ENCODE measurements at places on chromosomes 13 and 19.
A peak's percentile ranks its signal among the peaks of the same experiment; 100 is the strongest.

GRCh38 chr19:12611361-12611699 lies 610 bp downstream of the ZNF791 start:
- H3K4me1 ChIP-seq = peaks cover 34% of the 10 kb centered on the region
- DNase-seq = peak; percentile 38
- peak overlapping the region; percentile 100 for H3K4me3 ChIP-seq
- no peaks in the 10 kb centered on the region for H3K27me3 ChIP-seq

GRCh38 chr13:112871742-112872141 lies 97.3 kb upstream of the MCF2L start:
- no peaks in the 10 kb centered on the region for H3K27me3 ChIP-seq
- H3K4me1 ChIP-seq = peaks cover 8% of the 10 kb centered on the region
- H3K4me3 ChIP-seq = no peak overlapping the region
- no peak for DNase-seq
- H3K27ac ChIP-seq = no peak overlapping the region

DNA sequence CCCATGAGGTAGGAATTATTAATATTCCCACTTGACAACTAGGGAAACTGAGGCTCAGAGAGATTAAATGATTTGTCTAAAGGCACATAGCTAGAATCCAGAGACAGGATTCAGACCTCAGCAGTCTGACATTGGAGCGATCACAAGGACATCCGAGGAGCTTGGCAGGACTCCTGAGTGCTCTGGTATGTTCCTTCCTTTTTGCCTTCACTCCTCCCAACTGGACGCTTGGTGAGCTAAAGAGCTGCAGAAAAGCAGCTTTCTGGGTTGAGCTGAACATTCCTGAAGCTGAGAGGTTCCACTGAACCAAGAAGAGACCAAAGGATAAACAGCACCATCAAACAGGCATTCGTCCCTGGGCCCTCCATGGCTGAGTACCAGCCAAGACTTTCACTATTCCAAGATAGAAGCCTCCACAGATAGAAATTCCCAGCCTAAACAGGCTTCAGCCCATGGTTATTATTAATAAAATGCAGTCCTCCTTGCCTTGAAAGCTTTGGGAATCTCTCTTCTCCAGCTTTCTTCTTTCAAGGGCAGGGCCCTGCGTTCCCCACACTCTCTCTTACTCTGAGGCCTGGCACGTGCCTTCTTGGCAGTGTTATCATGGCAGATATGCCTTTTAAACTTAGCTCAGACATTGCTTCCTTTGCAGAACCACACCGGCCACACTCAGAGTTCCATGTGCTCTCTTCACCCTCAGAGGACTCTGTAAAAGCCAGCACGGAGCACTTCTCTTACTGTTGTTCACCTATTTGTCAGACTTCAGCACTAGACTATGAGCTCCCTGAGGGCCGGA lies 97.1 kb downstream of the CYSLTR2 start:
- no peaks in the 10 kb centered on the region for H3K36me3 ChIP-seq
- peaks cover 21% of the 10 kb centered on the region for H3K4me1 ChIP-seq
- DNase-seq = no peak

DNA sequence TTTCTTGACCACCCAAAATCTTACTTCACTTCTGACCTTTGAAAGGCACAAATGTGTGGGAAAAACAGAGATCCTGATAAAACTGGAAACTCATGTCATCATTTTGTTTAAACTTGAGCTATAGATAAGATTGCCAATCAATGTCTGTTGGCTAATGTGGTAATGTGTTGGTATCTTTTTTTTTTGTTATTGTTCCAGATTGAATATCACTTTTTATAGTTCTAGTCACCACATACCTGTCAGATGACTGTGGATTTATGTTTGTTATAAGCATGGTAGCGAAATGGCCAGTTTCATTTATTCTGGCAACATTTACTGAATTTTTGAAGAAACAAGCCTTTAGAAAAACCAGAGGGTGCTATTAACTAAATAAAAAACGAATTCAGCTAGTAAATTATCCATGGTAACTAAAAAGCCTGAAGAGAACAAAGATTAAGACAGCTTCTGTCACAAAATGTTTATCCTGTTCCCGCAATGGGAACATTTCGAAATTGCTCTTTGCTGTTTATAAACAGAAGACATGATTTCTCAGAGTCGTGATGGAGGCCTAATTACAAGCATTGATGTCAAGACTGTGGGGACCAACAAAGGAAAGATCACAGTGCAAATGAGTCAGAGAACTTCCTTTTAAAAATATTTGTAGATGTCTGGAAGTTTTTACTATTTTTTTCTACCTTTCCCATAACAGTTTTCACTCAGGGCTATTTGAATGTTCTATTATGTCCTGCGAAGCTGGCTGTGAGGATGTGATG lies 82.9 kb upstream of the POSTN start:
- H3K4me3 ChIP-seq = peak overlapping the region; percentile 43
- no peaks in the 10 kb centered on the region for H3K27me3 ChIP-seq
- no peaks in the 10 kb centered on the region for H3K36me3 ChIP-seq
- peak overlapping the region; percentile 62 for H3K27ac ChIP-seq
- DNase-seq = no peak

DNA sequence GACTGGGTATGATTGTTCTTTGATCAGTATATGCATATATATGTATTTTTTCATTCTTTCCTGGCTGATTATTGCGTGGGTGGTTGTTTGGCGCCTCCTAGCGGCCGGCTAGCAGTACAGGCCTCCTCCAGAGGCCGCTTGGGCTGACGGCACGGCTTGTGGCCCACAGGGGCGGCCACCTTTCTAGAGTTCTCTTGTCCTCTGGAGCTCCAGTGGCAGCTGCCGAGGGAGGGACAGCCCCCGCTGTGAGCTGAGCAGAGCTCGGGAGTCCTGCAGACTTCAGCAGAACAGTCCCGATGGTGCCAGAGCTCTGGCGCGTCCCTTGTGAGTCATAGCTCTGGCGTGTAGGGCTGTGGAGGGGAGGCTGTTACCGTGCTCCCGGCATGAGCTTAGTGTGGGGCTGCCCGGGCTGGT lies 22.5 kb upstream of the ZNF429 start:
- no peaks in the 10 kb centered on the region for H3K27me3 ChIP-seq
- peak overlapping the region; percentile 78 for H3K27ac ChIP-seq
- no peaks in the 10 kb centered on the region for H3K4me1 ChIP-seq
- peak overlapping the region; percentile 63 for H3K4me3 ChIP-seq
- no peaks in the 10 kb centered on the region for H3K36me3 ChIP-seq

- H3K4me1 ChIP-seq = peaks cover 9% of the 10 kb centered on the region
- H3K36me3 ChIP-seq = no peaks in the 10 kb centered on the region
- H3K4me3 ChIP-seq = peak overlapping the region; percentile 77
- no peak for DNase-seq
- no peaks in the 10 kb centered on the region for H3K27me3 ChIP-seq
- no peak overlapping the region for H3K27ac ChIP-seq
These were observed 3.0 kb downstream of the DZIP1 start for GRCh38 chr13:95641291-95642027.

DNA sequence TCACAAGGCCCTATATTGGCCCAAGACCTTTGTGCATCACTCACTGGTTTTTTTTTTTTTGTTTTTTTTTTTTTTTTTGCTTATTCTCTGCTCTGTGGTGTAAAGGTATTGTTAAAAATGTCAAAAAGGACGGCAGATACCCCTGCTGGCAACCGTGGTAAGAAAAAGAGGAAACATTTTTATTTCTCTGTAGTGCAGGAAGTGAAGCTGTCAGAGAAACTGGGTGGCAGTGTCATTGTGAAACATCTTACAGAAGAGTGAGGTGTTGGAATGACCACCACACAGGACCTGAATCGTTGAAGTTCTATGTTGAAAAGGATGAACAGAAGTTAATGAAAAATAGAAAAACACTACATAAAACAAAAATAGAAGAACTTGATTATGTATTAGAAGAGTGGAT lies 346.4 kb downstream of the FGF9 start:
- no peaks in the 10 kb centered on the region for H3K27me3 ChIP-seq
- no peaks in the 10 kb centered on the region for H3K36me3 ChIP-seq
- H3K27ac ChIP-seq = no peak overlapping the region
- H3K4me3 ChIP-seq = no peak overlapping the region
- no peak for DNase-seq

DNA sequence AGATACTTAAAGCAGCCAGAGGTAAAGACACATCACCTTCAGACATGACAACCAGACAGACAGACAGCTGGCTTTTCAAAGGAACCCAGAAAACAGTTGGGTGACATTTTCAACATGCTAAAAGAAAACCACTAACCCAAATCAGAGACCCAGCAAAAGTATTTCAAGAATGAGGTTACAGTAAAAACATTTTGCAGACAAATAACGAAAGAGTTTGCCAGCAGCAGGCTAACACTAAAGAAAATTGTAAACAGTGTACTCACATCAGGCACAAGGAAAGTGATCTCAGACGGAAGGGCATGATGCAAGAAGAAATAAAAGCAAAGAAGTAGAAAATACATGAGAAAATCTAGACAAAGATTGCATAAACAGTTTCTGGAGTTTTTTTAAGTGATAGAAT lies 46.4 kb downstream of the AP1M1 start:
- no peak overlapping the region for H3K27ac ChIP-seq
- no peaks in the 10 kb centered on the region for H3K27me3 ChIP-seq
- H3K4me1 ChIP-seq = peaks cover 6% of the 10 kb centered on the region
- H3K36me3 ChIP-seq = no peaks in the 10 kb centered on the region
- no peak overlapping the region for H3K4me3 ChIP-seq

DNA sequence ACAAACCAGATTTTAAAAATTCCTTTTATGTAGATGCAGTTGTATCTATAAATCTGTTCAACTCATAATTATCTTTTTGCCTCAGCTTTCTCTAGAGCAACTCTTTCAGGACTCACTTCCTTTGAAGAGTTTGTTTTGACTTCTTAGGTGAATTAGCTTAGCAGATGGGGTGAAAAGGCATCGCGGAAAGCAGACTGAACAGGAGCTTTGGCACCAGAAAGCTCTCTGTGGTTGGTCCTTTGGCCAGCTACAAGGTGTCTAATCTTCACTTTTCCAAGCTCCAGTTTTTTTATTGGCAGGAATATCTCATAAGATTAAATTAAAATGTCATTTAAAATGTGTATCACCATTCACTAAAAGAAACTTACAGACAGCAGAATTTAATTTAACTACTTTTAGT lies 60.6 kb upstream of the KLF12 start:
- no peak for DNase-seq
- no peak overlapping the region for H3K4me3 ChIP-seq
- no peak overlapping the region for H3K27ac ChIP-seq

DNA sequence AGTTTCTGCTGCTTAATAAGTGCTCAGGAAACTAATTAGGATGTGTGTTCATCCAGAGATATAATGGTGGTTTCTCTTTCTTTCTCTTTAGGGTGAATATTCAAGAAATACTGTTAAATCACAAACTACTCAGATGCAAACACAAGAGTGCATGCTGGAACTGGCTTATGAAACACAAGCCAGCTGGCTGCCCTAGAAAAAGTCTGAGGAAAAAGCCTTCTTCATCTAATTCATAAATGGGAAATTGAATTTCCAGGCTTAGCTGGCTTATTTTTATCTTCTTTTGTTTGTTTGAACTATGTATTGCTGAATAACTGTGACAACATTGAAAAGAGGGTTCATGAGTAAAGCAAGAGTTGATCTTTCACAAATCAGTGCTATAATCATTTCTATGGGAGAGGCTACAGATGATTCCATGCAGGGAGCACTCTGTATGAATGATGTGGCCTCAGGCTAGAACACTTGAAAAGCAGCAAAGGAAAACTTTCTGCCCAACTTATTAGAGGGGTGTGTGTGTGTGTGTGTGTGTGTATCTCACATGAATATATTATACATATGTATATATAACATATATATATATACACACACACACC lies 69.8 kb upstream of the SCEL start:
- no peaks in the 10 kb centered on the region for H3K27me3 ChIP-seq
- no peaks in the 10 kb centered on the region for H3K4me1 ChIP-seq
- no peak overlapping the region for H3K27ac ChIP-seq
- no peak for DNase-seq
- no peak overlapping the region for H3K4me3 ChIP-seq
- no peaks in the 10 kb centered on the region for H3K36me3 ChIP-seq

- no peaks in the 10 kb centered on the region for H3K27me3 ChIP-seq
- H3K4me3 ChIP-seq = no peak overlapping the region
- no peak overlapping the region for H3K27ac ChIP-seq
- no peaks in the 10 kb centered on the region for H3K36me3 ChIP-seq
- no peak for DNase-seq
- H3K4me1 ChIP-seq = no peaks in the 10 kb centered on the region
These were observed 867.7 kb downstream of the PCDH9 start for GRCh38 chr13:66362485-66362884.

DNA sequence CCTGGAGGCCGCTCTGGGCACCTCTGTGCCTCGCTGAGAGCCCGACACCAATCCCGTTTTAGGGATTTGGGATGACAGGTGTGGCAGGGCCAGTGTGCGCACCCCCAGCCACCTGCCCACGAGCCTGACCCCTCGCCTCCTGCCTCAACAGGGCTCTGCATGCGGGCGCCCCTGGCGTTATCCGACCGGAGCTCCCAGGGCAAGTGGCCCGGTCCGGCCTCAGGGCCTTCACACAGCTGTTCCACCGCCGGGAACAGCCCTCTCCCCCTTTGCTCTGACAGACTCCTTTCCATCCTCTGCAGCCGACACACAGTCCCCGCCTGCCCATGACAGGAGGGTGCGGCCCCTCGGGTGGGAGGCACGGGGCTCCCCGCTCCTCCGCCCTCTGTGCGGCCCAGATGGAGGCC lies 7.1 kb upstream of the WDR18 start:
- no peaks in the 10 kb centered on the region for H3K27me3 ChIP-seq
- no peaks in the 10 kb centered on the region for H3K36me3 ChIP-seq
- no peak for DNase-seq
- no peak overlapping the region for H3K4me3 ChIP-seq

GRCh38 chr13:66128201-66128600 lies 1101.9 kb downstream of the PCDH9 start:
- no peak for DNase-seq
- no peak overlapping the region for H3K27ac ChIP-seq
- no peaks in the 10 kb centered on the region for H3K27me3 ChIP-seq
- no peaks in the 10 kb centered on the region for H3K36me3 ChIP-seq
- H3K4me3 ChIP-seq = no peak overlapping the region

DNA sequence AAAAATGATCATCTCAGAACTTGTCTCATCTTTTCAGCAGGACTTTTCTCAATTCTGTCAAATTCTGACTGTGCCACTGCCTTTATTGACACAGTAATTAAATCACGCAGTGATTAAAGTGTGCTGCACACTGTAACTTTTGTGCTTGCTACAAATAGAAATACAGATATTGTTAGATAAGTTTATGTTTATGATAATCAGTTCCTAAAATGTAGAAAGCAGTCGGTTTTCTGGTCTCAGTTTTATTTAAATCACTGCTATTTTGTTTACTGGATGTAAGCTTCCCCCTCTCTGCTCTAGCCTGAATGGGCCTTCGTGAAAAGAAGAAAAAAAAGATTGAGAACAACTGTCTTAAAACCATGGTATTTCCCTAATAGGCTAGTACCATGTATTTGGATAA lies 258.8 kb upstream of the STARD13 start:
- no peaks in the 10 kb centered on the region for H3K36me3 ChIP-seq
- no peak for DNase-seq
- peaks cover 20% of the 10 kb centered on the region for H3K4me1 ChIP-seq
- H3K4me3 ChIP-seq = no peak overlapping the region
- peak overlapping the region; percentile 99 for H3K27ac ChIP-seq

DNA sequence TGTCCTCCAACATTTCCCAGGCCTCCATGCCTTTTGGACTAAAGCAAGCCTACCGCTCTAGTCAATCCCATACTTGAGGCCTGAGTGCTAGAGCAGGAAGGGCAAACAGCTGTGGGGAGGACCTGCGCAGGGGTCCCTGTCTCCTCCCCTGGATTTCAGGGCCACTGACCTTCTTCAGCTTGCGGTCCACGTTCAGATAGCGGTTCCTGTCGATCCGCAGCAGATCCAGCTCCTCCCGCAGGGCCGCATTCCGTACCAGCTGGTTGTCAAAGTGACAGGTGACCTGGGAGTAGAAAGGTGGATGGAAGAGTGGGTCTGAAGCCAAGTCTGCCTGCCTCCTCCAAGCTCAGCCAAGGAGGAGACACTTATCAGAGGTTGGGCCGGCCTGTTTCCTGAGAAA lies 14.0 kb upstream of the EMP3 start:
- H3K27me3 ChIP-seq = no peaks in the 10 kb centered on the region
- no peak overlapping the region for H3K27ac ChIP-seq
- DNase-seq = no peak
- H3K36me3 ChIP-seq = no peaks in the 10 kb centered on the region

Measured in thoracic aorta (tissue), 2 donors.